ENCODE measurements at places on chromosomes 7 and 10. TPM values are rescaled to one million over a fixed set of nuclear protein-coding genes. Genes with fewer than 3 reads are reported as not detected.

DNA sequence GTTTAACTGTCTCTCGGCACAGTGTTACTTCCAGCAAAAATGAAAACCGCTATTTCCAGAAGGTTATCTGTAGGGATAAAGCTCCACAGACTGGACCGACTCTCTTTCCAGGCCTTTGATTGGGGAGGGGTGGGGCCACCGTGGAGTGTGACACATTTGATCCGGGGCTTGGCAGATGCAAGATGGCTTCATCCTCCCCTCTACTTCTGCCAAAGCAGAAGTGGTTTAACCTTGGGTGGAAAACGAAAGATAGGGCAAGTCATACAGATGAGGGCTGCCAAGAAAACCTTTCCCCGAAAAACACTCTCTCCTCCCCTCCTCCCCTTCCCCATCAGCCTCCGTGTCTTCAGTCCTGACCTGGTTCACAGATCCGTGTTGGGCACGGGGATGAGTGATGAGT is 139.7 kb upstream of the SH2B2 start:
- no peaks in the 10 kb centered on the region for H3K36me3 ChIP-seq
- no peaks in the 10 kb centered on the region for H3K27me3 ChIP-seq
- no peaks in the 10 kb centered on the region for H3K4me1 ChIP-seq

DNA sequence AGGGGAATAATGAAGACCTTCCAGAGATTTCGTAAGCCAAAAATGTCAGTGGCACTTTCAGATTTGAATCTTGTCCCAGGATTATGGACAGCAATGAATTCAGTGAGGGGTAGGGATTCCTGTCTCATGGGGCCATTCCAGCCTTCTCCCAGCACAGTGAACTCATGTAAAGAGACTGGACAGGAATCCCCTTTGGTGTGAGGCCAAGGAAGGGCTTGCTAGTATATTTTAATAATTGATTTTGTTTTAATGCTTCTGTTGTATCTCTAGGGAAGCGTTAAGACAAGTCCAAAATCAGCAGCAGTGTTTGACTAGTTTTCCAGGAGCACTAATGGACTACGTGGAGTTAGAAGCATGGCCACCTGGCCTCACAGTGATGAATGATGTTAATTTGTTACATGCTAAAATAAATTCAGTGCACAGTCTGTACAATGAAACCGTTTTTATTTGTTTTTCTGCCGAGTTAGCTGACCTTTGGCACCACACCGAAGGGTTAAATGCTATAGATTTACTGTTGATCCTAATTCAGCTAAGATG is 214.0 kb upstream of the DKK1 start:
- H3K27me3 ChIP-seq: no peaks in the 10 kb centered on the region
- DNase-seq: no peak
- no peak overlapping the region for H3K27ac ChIP-seq
- H3K4me3 ChIP-seq: no peak overlapping the region

- DNase-seq: no peak
- H3K36me3 ChIP-seq: peaks cover 68% of the 10 kb centered on the region
- H3K27ac ChIP-seq: peak overlapping the region; percentile 52
- peaks cover 27% of the 10 kb centered on the region for H3K4me1 ChIP-seq
Measured at GRCh38 chr10:93383562-93383981, 98.6 kb downstream of the MYOF start.

- H3K27ac ChIP-seq: no peak overlapping the region
- H3K27me3 ChIP-seq: no peaks in the 10 kb centered on the region
- DNase-seq: no peak
- no peaks in the 10 kb centered on the region for H3K4me1 ChIP-seq
Measured at GRCh38 chr10:106959521-106959920, 205.0 kb downstream of the SORCS1 start.

DNA sequence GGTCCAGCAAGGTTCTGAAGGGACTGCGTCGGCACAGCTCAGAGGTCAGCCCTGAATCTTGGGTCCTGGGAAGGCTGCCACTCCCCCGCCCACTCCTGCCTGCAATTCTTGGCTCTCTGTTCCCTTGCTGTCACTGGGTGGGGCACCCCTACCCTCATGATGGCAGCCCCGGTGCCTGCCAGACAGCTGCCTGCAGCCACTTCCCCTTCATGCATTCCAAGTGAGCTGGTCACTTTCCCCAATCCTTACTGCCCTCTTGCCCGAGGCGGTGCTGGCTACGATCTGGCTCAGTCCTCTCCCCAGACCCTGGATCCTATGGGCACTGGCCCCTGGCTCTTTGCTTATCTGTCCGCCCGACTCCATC is 14.2 kb downstream of the MYL10 start:
- DNase-seq: no peak
- no peak overlapping the region for H3K27ac ChIP-seq
- H3K4me1 ChIP-seq: peaks cover 6% of the 10 kb centered on the region
- H3K4me3 ChIP-seq: no peak overlapping the region
- H3K27me3 ChIP-seq: peaks cover 60% of the 10 kb centered on the region

DNA sequence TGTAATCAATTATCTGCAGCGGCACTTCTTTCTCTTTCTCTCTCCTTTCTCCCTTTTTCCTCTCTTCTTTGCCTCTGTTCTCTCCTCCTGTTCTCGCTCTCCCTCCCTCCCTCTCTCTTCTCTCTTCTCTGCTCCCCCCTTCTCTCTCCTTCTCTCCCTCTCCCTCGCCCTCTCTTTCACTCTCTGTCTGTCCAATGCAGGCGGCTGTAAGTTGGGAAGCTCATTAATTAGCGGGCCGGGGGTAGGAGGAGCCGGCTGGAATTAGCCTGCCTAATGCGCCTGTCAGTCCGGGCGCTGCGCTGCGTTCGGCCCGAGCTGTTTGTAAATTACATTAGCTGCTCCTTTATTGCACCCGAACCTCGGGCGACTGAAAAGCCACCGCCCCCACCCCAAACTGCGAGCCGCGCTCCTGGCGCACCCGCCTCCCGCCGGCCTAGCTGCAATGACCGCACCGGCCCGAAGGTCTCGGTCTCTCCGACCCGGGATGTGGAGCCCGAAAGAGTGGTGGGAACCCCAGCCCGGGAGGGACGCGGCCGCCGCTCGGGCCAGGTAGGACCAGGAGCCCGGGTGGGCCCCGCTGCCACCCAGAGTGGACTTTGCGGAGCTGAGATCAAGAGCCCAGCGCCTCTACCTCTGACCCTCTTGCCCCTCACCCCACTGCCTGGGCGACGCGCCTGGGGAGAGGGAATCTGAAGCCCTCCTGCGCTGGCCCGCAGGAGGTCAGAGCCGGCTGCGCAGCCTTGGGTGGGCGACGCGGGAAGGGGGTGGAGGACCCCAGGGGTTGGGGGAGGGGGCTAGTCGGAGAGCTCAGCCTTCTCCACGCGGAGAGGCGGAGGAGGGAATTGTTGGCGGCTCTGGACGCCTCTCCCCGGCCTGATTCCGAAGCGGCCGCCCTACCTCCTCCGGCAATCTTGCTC is at the start of gene LBX1:
TSS of gene LBX1 (minus strand) at position 198 of the 917 bp plus-strand sequence. CDS start 648 bp downstream, outside the sequence.
- peaks cover 100% of the 10 kb centered on the region for H3K27me3 ChIP-seq
- peak within 1 kb of the TSS; percentile 33 for H3K4me3 ChIP-seq
- H3K36me3 ChIP-seq: no peaks in the 10 kb centered on the region
- peaks cover 58% of the 10 kb centered on the region for H3K4me1 ChIP-seq
- no peak for DNase-seq

DNA sequence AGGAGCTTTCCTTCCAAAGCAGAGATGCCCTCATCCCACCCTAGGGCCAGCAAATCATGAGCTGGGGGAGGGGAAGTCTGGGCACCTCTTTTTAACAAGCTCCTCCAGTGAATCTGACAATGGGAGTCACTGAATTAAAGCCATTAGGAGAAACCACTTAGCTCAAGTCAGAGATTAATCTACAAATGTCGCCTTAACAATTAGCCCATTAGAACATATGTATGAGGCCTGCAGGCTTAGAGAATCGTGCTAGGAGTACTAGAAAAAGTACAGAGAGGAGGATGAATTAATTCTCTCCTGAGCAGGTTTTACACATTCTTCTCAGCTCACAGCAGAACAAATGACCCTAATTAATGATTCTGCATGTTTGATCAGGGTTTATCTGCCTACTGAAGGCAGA is 381.3 kb downstream of the KCNMA1 start:
- no peaks in the 10 kb centered on the region for H3K4me1 ChIP-seq
- no peak for DNase-seq
- no peak overlapping the region for H3K27ac ChIP-seq
- no peaks in the 10 kb centered on the region for H3K27me3 ChIP-seq
- no peak overlapping the region for H3K4me3 ChIP-seq
- no peaks in the 10 kb centered on the region for H3K36me3 ChIP-seq

GRCh38 chr7:45268013-45268412 is 110.4 kb downstream of the RAMP3 start:
- no peak overlapping the region for H3K4me3 ChIP-seq
- H3K27me3 ChIP-seq: peaks cover 10% of the 10 kb centered on the region
- no peaks in the 10 kb centered on the region for H3K4me1 ChIP-seq

DNA sequence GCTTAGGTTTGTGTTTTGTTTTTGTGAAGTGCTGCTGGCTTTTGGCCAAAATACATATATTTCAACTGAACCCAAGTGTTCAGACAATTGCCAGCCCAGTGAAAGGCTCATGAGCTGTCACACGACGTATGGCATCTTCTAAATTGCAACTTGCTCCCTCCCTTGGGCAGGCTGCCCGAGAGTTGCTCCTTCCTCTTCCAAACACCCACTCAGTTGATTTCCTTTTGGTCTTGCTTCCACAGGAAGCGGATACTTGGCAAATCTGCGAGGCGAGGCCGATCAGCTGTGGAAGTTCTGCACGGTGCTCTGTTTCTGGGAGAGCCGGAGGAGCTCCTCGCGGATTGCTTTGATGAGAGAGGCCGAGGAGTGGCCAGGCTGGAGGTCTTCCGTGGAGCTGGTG is 39.6 kb upstream of the ATP6V0A4 start:
- H3K27me3 ChIP-seq: no peaks in the 10 kb centered on the region
- no peak for DNase-seq
- H3K4me1 ChIP-seq: no peaks in the 10 kb centered on the region
- H3K36me3 ChIP-seq: no peaks in the 10 kb centered on the region
- no peak overlapping the region for H3K4me3 ChIP-seq

- no peaks in the 10 kb centered on the region for H3K4me1 ChIP-seq
- DNase-seq: no peak
- H3K27ac ChIP-seq: no peak overlapping the region
- no peak overlapping the region for H3K4me3 ChIP-seq
- peaks cover 2% of the 10 kb centered on the region for H3K27me3 ChIP-seq
- H3K36me3 ChIP-seq: no peaks in the 10 kb centered on the region
Measured at GRCh38 chr7:2698581-2699288, 10.7 kb downstream of the AMZ1 start.

DNA sequence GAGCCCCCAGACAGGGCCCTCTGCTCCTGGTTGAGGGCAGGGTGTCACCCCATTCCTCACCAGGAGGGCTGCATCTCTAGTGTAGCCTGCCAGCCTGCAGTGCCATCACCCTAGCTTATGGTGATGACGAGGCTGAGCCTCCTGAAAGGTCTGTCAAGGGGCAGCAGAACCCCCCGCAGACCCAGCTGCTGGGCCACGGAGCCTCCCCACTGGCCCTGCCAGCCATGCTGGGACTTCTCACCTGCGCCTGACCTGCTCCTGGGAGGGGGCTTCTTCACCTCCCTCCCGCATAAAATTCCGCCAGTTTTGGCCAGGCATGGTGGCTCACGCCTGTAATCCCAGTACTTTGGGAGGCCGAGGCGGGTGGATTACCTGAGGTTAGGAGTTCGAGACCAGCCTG is 40.4 kb upstream of the RASGEF1A start:
- no peak overlapping the region for H3K4me3 ChIP-seq
- no peak overlapping the region for H3K27ac ChIP-seq
- peaks cover 8% of the 10 kb centered on the region for H3K27me3 ChIP-seq
- peaks cover 14% of the 10 kb centered on the region for H3K4me1 ChIP-seq
- no peak for DNase-seq
- no peaks in the 10 kb centered on the region for H3K36me3 ChIP-seq

- H3K27ac ChIP-seq: no peak overlapping the region
- H3K27me3 ChIP-seq: peaks cover 41% of the 10 kb centered on the region
- no peaks in the 10 kb centered on the region for H3K36me3 ChIP-seq
- H3K4me3 ChIP-seq: no peak overlapping the region
Measured at GRCh38 chr10:116809483-116810119, 39.7 kb upstream of the ENO4 start.

DNA sequence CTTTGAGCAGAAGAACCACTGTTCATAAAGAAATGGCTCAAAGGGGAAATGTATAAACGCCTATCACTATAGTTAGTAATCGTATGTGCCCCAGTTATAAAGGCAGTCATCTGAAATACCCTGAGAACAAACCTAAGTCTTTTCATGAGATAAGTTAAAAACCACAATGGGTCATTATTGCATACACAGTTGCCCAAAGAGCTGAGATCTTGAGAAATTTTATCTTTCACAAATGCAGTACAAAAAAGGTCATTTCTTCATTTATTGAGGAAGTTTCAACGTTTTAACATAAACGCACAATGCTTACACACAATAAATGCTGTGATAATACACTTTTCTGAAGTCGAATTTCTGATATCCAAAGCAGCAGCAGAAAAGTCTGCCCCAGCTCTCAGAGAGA is 114.4 kb downstream of the MICU1 start:
- H3K36me3 ChIP-seq: no peaks in the 10 kb centered on the region
- no peaks in the 10 kb centered on the region for H3K4me1 ChIP-seq
- H3K27me3 ChIP-seq: no peaks in the 10 kb centered on the region
- DNase-seq: no peak
- H3K4me3 ChIP-seq: no peak overlapping the region

GRCh38 chr7:133436014-133436428 is 183.1 kb downstream of the EXOC4 start:
- H3K27ac ChIP-seq: no peak overlapping the region
- H3K36me3 ChIP-seq: no peaks in the 10 kb centered on the region
- no peak for DNase-seq
- no peak overlapping the region for H3K4me3 ChIP-seq
- no peaks in the 10 kb centered on the region for H3K27me3 ChIP-seq

DNA sequence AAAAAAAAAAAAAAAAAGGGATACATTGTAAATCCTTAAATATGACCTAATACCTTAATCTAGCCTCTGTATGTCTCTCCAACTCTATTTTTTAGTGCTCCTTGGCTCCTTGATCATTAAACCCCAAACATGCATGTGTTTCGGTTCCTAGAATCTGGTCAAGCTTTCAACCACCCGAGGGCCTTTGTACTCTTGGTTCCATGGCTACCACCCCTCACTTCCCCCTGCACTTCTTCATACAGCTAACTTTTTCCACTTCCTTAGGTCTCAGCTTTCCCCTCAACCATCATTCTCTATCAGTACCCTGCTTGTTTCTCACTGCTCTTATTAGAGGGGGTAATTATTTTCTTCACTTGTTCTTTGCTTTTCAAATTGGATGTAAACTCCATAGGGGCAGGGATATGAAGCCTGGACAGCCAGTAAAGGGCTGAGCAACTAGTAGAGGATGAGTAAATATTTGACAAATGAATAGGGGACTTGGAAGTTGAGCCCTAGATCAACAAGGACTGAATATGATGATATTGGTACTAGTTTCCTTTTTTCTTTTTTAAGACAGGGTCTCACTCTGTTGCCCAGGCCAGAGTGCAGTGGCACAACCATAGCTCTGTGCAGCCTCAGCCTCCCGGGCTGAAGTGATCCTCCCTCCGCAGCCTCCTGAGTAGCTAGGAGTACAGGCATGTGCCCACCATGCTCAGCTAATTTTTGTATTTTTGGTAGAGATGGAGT is 4.3 kb upstream of the GDI2 start:
- no peak overlapping the region for H3K27ac ChIP-seq
- H3K4me1 ChIP-seq: peaks cover 12% of the 10 kb centered on the region
- no peaks in the 10 kb centered on the region for H3K36me3 ChIP-seq
- no peak overlapping the region for H3K4me3 ChIP-seq
- H3K27me3 ChIP-seq: no peaks in the 10 kb centered on the region
- DNase-seq: peak; percentile 23

PPP1R17 gene
- total RNA-seq: not detected

ITPRID1 gene
- total RNA-seq: 27.7 TPM

POT1 gene
- 30.0 TPM for total RNA-seq

HGF gene
- 1.9 TPM for total RNA-seq

TRIM73 gene
- 2.5 TPM for total RNA-seq

Measured in suprapubic skin (tissue), 4 donors.